WTC11 (cell line): ENCODE measurements at places on chromosomes 3 and 15.

DNA sequence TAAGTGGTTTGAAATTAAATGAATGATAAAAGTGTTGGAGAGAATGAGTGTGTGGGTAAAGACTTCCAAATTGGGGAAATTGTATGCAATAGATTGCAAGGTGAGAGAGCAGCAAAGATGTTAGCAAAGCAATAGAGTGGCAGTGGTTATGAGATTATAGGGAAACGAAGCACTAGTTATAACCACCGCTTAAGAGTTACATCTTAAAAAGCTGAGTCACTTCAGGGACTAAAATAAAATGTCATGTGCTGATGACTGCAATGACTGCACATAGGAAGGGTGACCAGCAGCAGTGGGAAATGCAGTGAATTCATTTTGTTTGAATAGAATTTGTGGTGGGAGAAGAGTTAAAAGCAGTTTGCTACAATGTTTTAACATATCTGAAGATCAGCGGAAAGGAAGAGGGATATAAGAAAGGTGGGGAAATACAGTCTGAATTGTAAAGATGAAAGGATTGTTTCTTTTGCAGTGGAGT lies 127.3 kb downstream of the RAP2B start:
- no peak for DNase-seq

- DNase-seq, result no peak
These were observed 115.0 kb downstream of the STAG1 start for GRCh38 chr3:136637176-136637575.

- DNase-seq, result no peak
These were observed 100.8 kb downstream of the ADAMTS9 start for GRCh38 chr3:64586952-64587351.

- peak; percentile 21 for DNase-seq
These were observed 255.0 kb upstream of the ROPN1 start for GRCh38 chr3:124246949-124247348.

GRCh38 chr3:186003610-186004009 lies 65.8 kb upstream of the TRA2B start:
- no peak for DNase-seq

GRCh38 chr3:141875374-141875892 lies 1.0 kb upstream of the ATP1B3 start:
- peak; percentile 87 for DNase-seq
